ENCODE measurements at places on chromosomes 16 and 17.

DNA sequence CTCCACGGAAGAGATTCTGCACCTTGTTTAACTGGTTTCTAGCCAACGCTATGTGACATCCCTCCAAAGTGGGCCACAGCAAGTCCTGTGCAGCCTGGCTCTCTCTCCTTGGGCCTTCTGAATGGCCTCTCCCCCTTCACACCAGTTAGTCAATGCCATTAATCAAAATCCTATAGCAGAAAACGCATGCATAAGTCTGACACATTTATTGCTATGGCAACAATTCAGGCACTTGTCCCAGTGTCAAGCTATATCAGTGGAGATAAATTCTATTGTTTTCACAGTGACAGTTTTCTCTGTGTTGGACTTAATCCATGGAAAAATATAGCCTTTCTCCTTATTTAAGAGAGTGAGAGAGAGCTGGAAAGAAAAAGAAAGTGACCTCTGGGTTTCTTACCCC lies 87.2 kb upstream of the TOX3 start:
- DNase-seq: no peak

GRCh38 chr17:34173241-34173640 lies 81.8 kb upstream of the CCL2 start:
- DNase-seq: no peak

DNA sequence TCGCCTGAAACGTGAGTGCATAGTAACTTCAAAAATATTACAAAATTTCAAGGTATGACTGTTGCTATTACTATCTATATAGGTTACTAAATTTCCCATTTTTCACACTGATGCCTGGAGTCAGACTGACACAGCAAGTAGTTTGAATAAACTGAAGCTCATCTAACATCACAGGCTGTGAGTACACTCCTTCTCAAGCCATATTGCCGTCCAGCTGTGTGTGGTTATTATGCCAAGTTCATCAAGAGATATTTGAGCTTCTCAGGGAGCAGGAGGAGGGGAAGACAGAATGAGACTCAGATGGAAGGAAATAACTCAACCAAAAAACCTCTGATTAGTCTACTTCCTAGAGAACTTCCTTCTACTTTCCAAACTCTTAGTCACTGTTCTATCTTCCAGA lies 473.9 kb downstream of the TOX3 start:
- DNase-seq: no peak

DNA sequence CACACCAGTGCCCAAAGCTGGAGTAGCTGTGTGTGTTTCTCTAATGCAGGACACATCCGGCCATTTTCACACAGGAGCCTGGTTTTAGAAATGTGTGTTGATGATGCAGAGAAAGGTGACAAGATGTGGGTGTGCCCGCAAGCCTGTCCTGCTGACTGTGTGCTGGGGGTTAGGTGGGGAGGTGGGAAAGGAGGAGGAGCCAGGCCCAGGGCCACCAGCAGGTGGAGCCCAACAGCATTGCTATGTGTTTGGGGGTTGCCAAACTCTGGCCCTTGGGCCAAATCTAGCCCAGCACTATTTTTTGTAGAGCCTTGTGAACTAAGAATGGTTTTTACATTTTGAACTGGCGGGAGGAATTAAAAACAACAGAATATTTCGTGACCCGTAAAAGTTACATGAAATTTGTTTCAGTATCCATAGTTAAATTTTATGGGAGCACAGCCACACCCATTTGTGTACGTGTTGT lies 61.7 kb upstream of the LGALS9 start:
- DNase-seq: no peak

DNA sequence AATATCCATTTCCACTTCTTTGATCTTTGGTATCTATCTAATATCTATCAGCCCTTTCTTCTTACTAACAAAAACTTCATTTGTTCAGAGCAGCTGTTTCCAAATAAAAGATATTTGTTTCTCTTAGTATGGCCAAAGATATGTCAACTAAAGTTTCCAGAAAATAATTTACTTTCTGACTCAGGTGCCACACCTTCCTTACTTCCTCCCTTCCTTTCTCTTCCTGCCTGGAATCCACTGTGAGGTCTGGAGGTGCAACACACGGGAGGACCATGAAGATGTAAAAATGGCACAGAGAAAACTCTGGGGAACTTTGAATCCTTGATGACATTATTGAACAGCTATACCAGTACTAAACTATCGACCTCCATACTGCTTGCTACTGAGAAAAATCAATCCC lies 14.0 kb downstream of the MED13 start:
- DNase-seq: no peak

GRCh38 chr16:74264811-74265210 lies 31.8 kb upstream of the PSMD7 start:
- no peak for DNase-seq

DNA sequence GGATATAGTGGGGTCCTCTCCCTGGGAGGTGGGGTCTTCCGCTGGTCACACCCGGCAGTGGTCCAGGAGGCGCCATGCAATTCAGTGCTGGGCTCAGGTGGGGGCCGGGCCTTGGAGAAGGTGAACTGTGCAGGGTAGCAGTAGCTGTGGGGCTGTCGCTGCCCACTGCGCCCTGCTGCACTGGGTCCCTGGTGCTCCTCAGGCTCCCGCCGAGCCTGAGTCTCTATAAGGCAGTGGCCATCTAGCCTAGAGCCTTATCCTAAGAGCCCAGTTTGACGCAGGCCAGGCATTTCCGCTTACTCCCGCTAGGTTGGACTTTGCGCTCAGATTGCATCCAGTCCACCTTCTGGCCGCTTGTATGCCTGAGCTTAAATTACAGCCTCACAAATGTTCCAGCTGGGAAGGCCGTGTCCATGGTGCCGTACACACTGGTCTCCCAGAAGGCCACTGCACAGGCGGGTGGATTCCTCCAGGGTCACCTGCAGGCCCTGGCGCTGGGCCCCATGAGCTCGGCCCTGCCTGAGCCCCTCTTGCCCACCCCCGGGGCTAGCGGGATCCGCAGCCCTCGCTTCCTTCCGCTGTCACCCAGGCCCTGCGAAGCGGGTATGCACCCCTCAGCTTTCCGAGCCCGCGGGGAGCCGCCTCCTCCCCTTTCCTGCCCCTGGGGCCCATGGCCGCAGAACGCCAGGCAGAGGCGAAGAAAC lies 1762.2 kb downstream of the TP53TG3F start:
- no peak for DNase-seq

- DNase-seq: no peak
Measured at GRCh38 chr16:1980770-1981087, 540 bp downstream of the NOXO1 start.

DNA sequence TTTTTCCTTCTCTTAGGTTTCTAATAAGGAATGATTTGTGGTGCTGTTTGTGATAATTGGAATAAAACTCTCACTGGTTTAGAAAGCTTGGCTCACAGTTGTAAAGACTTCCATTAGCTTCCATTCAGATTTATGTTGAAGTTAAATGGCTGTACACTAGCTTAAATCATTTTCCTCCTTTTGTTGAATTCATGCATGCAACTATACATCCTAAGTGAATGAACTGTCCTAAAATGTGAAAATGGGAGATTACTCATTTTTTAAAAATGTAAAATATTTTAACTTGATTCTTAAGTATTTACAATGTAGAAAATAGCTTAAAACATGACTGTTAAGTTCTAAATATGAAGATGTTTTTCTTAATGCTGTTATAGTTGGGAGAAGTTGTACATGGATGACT lies 15.2 kb downstream of the PRKCA start:
- no peak for DNase-seq

DNA sequence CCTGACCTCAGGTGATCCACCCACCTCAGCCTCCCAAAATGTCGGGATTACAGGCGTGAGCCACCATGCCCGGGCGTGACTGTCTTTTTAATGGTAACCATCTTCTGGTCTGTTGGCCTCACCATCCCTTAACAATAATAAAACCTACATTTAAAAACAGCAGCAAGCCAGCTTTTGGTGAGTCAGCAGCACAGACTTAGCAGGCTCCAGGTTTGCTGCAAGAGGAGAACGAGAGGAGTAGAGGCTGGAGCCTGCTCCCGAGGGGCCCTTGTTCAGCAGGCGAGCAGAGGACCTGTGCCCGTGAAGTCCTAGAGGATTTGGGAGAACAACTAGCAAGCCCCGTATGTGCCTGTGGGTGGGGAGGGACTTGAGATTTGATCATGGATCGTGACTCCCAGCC lies 35.7 kb downstream of the MYH13 start:
- DNase-seq: no peak

DNA sequence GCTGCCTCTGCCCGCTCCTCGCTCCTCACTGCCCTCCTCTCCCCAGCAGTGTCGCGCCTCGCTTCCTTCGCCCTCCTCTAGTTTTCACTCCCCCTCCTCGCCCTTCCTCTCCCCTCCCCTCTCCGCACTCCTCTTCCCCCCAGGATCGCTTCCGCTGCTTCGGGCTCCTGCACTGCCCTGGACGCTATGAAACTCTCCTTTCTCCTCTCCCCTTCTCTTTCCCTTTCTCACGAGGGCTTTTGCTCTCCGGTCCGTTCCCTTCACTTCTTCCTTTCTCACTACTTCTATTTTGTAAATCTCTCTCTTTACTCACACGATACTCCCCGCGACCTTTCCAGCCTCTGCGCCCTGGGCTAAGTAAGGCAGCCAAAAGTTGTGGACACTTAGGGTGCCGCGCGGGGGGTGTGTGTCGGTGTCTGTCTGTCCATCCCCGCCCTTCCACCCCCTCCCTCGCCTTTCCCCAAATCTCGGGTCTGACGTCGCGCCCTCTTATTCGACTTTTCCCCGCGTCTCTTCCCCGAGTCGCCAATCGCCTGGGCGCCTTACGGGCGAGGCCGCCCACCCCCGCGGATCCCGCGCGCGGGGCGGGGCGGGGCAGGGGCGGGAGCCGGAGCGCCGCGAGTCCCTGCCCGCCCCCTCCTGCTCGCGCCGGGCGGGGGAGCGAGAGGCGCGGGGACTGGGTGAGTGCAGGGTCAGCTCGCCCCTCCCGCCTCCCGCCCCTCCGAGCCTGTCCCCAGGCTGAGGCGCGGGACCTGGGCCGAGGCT lies at the start of gene IRX3:
IRX3 (minus strand) TSS at position 422 of the 765 bp plus-strand sequence. CDS start 737 bp downstream, outside the sequence.
- peak; percentile 23 for DNase-seq

DNA sequence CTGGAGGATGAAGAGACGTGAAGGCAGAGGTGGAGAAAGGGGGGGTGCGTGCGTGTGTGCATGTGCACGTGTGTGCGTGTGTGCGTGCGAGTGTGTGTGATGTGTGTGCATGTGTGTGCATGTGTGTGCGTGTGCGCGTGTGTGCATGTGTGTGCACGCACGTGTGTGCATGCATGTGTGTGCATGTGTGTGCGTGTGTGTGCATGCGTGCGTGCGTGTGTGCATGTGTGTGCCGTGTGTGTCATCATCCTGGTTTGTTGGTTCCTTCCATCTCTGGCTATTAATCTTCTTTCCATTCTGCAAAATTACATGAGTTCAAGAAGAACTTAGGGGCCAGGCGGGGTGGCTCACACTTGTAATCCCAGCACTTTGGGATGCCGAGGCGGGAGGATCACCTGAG lies 17.0 kb upstream of the RPL38 start:
- no peak for DNase-seq

GRCh38 chr17:16406742-16407674 lies 8.4 kb upstream of the TRPV2 start:
- no peak for DNase-seq

- DNase-seq: no peak
Measured at GRCh38 chr16:29816694-29817441, 916 bp downstream of the PAGR1 start.

DNA sequence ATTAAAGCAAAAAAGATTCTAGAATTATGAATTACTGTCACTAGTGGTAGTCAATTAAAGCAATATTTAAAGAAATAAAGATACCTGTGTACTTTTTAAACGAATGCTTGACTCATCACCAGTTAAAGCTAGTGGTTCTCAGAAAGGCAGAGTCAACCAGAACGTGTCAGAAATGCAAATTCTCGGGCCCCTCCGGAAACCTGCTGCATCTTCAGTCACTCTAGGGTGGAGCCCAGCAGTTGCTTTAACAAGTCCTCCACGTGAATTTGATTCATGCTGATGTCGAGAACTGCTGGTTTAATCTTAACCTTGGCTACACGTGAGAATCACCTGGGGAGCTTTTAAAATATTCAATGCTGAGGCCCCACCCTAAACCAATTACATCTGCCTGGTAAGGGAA lies 169.8 kb upstream of the SDK2 start:
- no peak for DNase-seq

DNA sequence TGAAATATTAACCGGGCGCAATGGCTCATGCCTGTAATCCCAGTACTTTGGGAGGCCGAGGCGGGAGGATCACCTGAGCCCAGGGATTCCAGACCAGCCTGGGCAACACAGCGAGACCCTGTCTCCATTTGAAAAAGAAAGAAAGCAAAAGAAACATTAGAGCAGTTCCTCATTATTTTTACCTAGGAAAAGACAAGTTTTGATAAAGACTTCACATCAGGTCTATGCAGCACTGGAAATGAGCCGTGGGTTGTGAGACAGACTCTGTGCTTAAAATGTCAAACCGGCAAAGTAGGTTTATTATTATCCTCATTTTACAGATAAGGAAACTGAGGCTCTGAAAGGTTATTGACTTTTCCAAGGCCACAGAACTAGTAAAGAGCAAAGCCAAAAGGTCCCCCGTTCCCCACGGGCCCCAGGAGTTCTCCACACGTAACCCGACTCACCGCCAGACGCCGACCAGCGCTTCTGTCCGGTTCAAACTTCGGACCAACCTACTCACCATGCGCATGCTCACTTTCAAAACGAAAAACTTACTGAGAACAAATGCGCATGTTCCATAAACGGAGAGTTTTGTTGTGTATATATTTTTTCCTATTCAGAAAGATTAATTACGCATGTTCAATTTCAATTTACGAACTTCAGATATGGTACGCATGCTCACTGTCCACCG lies 356 bp downstream of the TUBD1 start:
- DNase-seq: no peak

DNA sequence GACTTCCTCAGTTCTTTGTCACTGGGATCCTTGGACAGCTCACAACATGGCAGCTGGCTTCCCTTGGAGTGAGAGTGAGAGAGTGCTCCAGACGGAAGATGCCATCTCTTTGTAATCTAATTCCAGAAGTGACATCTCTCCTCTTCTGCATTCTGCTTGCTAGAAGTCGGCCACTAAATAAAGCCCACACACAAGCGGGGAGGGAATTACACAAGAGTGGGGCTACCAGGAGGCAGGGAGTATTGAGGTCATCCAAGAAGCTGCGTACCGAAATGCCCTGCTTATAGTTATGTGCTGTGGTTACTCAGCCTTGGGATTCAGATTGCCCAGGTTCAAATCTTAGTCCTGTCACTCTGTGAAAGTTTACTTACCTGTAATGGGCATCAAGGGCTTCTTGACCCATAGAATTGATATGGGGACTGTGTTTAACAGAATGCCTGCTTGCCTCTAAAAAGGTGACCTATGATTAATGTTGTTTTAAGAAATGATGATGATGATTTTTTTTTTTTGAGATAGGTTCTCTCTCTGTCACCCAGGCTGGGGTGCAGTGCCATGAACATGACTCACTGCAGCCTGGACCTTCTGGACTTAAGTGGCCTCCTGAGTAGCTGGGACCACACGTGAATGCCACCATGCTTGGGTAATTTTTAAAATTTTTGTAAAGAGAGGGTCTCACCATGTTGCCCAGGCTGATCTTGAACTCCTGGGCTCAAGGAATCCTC lies 120.9 kb upstream of the HS3ST2 start:
- no peak for DNase-seq

GRCh38 chr17:64412944-64413381 lies 22.3 kb upstream of the PECAM1 start:
- no peak for DNase-seq
